HL-60 (cell line): ENCODE measurements at places on chromosomes 3 and 15.

- DNase-seq = no peak
Observed at GRCh38 chr3:105759442-105760078, 109.3 kb downstream of the CBLB start.

GRCh38 chr3:17138246-17139039, 253.7 kb downstream of the PLCL2 start:
- DNase-seq = no peak

- DNase-seq = no peak
Observed at GRCh38 chr15:62933386-62933785, 109.2 kb upstream of the TPM1 start.

GRCh38 chr3:43503067-43503728, 118.6 kb downstream of the ANO10 start:
- no peak for DNase-seq

GRCh38 chr3:134877788-134878187, 82.7 kb downstream of the EPHB1 start:
- no peak for DNase-seq

DNA sequence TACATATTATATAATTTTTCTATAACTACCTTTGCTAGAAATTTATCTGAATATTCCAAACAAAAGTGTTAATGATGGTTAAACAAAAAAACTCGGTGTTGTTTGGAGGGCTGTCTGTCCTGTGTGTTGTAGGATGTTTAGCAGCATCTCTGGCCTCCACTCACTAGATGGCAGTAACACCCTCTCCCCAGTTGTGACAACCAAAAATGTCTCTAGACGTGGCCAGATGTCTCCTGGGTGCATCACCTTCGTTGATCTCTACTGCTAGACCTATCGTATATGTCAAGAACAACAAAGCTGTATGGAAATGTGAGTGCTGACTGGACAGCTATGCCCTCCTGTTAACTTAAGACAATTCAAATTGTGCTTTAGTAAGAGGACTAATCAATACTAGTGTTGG, 14.1 kb downstream of the ANKRD34C start:
- DNase-seq = peak; percentile 14

DNA sequence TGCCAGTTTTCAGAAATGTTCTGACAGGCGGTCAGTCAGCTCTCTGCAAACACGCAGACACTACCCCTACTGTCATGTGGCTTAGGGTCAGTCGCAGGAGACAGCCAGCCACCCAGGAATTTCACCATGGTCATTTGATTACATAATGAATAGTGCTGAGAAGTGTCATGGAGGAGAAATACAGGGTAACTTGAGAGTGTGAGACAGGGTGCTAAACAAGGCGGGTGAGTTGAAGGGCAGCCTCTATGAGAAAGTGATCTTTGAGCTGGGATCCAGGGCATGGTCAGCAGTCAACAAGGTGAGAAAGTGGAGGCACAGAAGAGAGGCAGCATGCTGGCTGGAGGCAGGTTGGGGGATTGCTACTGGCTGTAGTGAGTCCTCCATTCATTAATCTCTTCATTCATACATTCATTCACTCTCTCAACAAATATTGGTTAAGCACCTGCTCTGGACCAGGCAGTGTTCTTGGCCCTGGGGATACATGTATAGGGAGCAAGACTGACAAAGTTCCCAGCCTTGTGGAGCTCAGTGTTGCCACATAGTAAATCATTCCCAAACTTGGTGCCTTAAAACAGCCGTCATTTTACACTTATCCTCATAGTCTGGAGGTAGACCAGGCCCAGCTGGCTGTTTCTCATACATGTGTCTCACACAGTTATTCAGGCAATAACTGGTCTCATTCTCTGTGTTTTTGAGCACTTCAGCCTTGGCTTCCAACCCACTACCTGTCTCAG, 14.8 kb downstream of the PXYLP1 start:
- no peak for DNase-seq

DNA sequence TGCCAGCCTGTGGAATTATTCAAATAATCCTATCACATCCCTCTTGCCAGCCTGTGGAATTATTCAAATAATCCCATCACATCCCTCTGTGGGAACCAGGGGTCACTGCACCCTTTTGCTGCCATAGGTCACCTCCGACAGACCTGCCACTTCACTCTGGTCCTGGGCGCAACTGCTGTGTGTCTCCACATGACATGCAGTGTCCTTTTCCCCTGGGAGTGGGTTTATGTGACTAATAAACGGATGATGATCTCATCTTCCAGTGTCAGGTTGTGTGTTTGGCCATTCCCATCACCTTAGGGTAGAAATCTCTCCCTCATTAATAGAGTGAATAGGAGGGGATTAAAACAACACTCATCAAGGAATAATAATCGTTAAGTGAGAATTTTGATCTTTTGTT, 603.6 kb upstream of the NR2F2 start:
- no peak for DNase-seq

DNA sequence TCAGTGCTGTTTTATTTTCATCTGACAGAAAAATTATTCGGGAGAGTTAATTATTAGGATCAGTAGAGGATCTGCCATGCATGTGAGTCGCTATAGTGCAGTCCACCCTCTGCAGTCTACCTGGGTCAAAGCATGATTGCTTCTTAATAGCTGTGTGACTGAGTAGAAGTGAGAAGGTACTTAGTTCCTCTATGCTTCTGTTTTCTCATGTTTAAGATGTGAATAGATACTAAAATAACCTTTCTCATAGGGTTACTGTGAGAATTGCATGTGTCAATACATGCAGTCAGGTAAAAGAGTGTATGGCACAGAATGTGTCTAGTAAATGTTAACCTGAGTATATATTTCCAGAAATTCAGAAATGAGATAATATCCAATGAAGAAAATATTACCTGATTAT, 435.7 kb downstream of the NAALADL2 start:
- DNase-seq = no peak

DNA sequence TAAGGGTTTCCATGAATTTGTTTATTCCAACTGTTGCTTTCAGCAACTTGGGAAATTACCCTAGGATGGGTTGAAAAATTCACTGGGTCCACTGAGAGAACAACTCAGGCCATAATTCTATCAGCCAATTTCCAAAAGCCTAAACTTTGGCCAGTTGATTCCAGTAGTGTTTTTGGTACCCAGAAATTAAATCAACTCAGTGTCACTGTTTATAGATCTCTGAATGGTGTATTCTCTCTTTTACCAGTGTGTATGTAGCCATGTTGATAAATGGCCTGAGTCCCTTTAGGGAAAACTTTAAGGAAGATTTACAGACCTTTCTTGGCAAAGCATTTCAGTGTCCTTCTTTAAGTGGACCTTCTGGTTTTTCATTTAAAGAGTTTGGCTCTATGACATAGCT, 636.4 kb downstream of the OTOL1 start:
- no peak for DNase-seq

GRCh38 chr3:133487204-133487603, 86.3 kb upstream of the CDV3 start:
- DNase-seq = no peak

DNA sequence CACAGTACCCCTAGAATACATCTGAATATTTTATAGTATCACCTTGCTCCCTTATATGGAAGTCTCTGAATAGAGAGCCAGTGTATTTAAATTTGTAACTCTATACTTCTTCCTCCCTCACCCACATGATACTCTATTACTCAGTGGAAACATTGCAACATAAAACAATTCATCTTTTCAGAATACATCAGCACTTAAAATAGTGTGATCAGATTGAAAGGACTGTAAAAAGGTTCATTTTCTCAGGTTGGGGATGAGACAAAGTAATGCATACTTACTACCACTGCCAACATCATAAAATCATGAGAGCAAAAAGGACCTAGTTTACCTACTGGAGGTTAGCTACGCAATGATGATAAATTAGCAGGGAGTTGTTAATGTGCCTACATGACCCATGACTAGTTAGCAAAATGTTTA, 13.8 kb upstream of the THRB start:
- DNase-seq = no peak

GRCh38 chr15:68558318-68559305, 20.2 kb upstream of the CORO2B start:
- DNase-seq = no peak

DNA sequence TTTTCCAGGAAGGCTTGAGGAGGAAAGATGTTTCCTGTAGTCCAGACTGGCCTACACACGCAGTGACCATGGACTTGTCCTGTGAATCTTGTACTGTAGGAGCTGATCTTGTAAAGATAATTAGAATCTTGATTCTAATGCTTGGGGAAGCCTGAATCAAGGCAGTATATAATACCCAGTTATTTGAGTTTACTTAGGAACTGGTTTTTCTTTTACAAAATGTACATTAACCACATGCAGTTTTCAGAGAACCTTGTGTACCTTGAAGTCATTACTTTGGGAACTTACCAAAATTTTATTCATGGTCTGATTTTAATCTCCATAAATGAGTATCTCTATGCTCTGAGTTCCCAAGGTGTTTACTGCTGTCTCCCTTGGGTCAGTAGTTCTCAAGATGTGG, 439.9 kb upstream of the AZI2 start:
- no peak for DNase-seq

- DNase-seq = peak; percentile 68
Observed at GRCh38 chr3:183587336-183587735, 31.8 kb upstream of the KLHL6 start.

DNA sequence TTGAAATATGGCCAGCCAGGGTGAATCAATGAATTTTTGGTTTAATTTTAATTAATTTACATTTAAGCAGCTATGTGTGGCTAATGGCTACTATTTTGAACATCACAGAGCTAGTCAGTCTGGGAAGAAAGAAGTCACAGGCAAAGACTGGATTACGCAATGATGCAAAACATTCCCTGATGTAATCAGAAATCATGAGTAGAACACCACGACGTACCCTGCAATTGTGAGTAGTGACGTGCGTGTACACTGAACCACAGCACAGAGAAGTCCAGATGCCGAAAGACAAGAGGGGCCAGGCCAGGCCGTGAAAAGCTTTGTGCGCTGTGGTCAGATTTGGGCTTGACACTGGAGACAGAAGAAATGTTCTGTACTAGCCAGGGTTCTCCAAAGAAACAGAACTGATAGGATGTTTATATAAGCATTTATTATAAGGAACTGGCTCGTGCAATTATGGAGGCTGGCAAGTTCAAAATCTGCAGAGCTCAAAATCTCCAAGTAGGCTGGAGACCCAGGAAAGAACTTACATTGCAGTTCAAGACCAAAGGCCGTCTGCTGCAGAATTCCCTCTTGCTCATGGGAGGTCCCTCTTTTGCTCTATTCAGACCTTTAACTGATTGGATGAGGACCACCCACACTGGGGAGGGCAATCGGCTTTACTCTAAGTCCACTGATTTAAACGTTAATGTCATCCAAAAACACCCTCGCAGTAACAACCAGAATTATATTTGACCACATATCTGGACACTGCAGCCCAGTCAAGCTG, 44.6 kb downstream of the SH3BP5 start:
- peak; percentile 59 for DNase-seq

- DNase-seq = no peak
Observed at GRCh38 chr3:70242297-70242882, 70.0 kb downstream of the MDFIC2 start.

DNA sequence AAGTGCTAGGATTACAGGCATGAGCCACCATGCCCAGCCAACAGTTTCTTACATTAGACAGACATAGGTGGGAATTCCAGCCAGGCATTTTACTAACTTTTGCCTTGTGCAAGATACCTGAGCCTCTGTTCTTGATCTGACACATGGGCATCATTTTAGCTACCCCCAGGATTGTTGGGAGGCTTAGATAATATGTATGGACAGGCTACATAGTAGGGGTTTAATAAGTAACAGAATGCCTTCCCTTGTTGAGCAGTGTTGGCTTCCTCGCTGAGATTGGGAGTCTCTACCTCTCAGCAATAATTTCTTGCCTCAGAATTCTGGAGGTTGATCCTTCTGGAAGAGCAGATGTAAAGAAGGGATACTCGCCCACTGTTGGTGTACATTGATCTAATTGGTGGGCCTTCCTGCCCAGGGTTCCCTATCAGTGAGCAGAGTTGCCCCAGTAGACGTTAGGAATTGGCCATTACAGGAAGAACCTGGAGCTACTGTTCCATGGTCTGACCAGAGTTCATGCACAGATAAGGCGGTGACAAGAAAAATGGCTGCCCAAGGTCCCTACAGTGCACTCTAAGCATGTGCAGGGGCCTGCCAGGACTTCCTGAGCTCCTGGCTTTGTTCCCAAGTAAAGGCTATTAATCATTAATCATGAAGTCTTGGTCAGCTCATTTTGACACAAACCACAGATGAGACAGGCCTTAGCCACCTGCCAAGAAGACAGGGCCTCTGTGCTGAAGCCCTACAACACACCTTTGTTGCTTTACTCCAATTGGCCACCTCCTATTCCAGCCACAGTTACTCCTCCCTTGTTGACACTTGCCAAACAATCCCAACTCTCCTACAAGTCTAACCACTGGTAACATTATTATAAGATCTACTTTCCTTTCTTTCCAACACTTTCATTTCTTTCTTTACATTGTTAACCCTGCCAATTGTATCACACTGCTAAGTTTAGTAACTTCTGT, 5.0 kb upstream of the IL17RE start:
- DNase-seq = no peak

DNA sequence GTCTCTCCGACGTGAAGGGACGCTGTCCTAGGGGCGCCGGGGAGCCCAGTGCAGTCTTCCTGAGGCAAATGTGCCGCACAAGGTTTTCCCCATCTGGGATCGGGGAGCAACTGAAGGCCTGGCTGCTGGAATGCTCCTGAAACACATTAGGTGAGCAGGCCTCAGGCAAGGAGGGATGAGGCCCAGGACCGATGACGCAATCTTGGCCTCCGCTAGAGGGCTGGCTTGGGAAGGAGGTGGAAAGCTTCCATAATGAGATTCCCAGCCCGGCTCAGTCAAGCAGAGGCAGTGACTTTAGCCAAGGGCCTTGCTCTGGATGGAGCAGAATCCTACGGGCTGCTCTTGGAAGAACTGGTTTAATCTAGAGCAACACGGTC, 50.8 kb downstream of the CPN2 start:
- no peak for DNase-seq

DNA sequence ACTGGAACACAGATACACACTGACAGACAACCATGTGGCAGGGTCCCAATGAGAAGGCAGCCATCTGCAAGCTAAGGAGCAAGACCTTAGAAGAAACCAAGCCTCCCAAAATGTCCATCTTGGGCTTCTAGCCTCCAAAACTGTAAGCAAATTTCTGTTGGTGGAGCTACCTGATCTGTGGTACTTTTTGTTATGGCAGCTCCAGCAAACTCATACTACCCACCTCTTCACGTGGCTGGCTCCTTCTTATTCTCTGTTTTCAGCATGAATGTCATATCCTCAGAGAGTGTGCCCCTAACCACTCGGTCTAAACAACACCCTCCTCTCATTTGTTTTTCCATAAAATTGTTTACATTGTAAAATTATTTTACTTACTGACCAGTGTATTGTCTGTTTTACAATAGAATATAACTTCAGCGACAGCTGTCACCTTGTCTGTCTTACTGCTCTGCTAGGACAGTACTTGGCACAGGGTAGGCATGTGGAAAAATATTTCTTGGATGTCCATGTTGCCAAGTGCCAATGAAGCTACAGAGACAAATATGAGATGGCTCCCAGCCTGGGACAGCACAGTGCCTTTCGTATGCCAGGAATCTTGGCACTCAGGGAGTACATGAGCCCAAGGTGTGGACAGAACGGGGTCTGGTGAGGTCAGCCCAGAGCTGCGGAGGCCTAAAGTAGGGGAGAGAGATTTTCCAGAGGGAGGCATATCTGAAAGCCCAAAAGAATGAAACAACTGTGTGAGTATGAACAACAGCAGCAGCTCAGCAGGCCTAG, 17.4 kb upstream of the SLC25A36 start:
- DNase-seq = no peak

- DNase-seq = no peak
Observed at GRCh38 chr15:48671103-48672022, 25.9 kb upstream of the FBN1 start.
